ENCODE measurements at places on chromosomes 4 and X. TPM values are rescaled to one million over a fixed set of nuclear protein-coding genes. Genes with fewer than 3 reads are reported as not detected.
A peak's percentile ranks its signal among the peaks of the same experiment; 100 is the strongest.

DNA sequence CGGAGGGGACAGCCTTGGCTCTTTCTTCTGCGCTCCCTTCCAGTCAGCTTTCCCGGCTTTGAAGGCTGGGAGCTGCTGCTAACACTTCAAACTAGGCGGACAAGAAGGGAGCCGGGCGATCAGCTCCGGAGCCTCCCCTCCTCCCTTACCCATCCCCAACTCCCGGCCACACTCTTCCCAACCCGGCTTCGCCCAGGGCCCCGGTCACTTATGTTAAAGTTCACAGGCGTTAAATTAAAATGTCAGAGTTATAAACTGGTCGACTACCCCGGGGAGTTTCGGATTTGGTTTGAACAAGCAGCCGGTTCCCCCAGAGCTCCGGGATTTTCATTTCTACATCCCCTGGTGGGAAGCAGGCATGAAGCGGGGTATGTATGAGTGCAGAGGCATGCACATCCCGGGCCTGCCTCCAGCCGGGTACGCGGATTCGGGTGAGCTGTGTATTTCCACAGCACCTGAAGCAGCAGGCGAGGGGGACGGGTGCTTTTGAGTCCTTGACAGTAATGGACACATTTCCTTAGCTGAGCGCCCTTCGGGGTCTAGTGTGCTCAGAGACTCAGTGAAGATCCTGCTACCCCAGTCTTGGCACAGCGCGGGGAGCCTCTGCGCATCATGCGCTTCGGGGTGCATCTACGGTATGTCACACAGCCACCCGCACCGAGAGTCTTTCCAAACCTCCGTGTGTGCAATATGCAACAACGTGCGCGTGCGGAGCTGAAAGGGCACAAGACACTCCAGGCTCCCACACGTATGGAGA lies 880 bp downstream of the UNC5C start:
- peak; percentile 65 for DNase-seq

Gene PRICKLE3
- polyA plus RNA-seq, result 9.8 TPM

- no peak for DNase-seq
Measured at GRCh38 chr4:127311924-127312323, 320.8 kb upstream of the INTU start.

DNA sequence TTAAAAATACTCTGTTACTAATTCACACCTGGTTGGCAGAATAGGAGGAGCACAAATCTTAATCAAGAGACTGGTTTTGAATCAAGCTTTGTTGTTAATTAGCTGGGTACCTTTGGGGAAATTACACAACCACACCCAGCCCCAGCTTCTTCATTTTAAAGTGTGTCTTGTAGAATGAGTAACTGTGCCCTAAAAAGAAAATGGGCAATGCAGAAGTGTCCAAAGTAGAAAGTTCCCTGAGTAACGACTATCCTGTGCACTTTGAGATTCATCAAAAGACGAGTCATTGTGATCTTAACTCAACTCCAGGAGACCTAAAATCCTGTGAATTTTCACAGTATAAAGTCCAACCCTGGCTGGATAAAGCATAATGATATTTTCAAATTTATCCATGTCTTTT lies 792.3 kb upstream of the HS3ST1 start:
- no peak for DNase-seq

DNA sequence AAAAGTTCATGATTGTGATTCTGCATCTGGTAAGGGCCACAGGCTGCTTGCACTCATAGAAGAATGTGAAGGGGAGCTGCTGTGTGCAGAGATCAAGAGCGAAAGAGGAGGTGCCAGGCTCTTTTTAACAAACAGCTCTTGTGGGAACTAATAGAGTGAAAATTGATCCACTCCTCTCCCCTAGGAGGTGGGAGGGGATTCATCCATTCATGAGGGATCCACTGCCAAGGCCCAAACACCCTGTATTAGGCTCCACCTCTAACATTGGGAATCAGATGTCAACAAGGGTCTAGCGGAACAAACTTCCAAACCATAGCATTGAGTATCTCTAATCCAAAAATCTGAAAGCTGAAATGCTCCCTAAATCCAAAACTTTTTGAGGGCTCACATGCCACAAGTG lies 16.4 kb upstream of the PPID start:
- DNase-seq, result no peak

DNA sequence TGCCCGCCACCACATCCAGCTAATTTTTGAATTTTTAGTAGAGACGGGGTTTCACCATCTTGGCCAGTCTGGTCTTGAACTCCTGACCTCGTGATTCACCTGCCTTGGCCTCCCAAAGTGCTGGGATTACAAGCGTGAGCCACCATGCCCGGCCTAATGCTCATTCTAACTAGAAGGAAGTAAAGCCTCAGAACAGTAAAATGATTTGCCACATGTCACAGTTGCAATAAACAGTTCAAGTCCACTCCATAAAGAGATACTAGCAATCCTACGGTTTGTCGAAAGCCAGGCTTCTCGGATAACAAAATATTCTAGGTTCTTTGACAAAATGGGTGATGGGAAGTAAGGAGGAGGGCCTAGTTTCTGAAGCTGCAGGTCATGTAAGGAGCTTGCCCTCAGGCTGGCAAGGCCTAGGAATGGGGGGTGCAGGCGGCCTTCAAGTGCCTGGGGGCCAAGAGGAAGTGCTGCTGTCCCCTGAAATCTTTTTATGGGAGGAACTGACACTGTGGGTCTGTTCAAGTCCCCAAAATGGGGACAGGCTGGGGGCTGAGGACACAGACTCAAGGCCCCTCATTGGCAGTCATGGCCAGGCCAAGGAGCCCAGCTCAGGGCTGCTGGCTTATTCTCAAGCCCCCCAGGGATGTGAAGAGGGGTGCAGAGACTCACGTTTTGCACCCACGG lies 31.8 kb upstream of the ACSL1 start:
- DNase-seq, result no peak

Gene VCX3B
- not detected for polyA plus RNA-seq

DNA sequence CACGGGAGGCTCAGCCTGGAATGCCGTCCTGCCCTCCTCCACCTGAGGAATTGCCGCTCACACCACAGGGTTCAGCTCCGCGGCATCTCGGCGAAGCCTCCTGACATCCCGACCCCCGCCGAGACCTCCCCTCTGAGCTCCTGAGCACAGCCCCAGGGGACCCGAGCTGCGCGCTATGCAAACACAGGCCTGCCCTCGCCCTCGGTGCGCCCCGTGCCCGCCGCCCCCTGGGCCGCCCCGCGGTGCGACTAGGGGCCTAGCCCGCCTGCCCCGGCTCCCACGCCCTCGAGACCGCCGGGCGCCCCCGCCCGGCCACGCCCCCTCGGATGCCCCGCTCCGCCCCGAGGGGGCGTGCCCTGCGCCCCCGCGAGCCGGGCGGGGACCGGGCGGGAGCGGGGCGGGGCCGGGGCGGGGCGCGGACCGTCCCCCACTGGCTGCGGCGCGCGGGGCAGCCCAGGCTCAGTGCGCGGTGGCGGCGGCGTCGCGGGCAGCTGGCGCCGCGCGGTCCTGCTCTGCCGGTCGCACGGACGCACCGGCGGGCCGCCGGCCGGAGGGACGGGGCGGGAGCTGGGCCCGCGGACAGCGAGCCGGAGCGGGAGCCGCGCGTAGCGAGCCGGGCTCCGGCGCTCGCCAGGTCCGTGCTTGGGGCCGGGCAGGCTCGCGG lies at the start of gene FGFR3:
Gene FGFR3, plus strand, starts transcription at position 462 of the 664 bp plus-strand sequence. CDS start 642 bp downstream, outside the sequence.
- DNase-seq, result no peak

GRCh38 chrX:119459181-119459580 lies 9.1 kb upstream of the SLC25A5 start:
- no peak for DNase-seq

DNA sequence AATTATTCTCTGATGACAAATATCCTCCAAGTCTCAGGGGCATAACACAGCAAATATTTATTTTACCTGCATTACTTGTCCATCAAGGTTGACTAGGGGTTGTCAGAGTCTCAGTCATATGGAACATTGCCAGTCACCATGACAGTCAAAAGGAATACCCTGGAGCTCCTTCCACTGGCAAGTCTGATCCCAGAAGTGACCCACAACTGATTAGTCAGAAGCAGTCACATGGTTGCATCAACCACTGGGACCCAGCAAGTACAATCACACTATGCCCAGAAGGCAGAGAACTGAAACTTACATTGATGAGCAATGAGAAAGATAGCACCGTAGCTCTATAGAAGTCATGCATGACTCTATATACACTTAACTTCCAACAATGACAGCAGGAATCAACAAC lies 41.9 kb upstream of the SOD3 start:
- no peak for DNase-seq

Gene MAGEB2
- not detected for polyA plus RNA-seq

- DNase-seq, result peak; percentile 93
Measured at GRCh38 chrX:12974796-12975669, at the start of gene TMSB4X. Gene TMSB4X, plus strand, starts transcription at chrX:12975110.

GRCh38 chrX:92213786-92214185 lies 434.6 kb downstream of the PCDH11X start:
- no peak for DNase-seq

Gene PPARGC1A
- 8.6 TPM for polyA plus RNA-seq

Gene CNGA1
- 3.0 TPM for polyA plus RNA-seq

GRCh38 chrX:73863852-73864251 lies 300.9 kb downstream of the CHIC1 start:
- DNase-seq, result no peak

Gene MUC7
- polyA plus RNA-seq, result not detected

Gene FAM133A
- polyA plus RNA-seq, result not detected

DNA sequence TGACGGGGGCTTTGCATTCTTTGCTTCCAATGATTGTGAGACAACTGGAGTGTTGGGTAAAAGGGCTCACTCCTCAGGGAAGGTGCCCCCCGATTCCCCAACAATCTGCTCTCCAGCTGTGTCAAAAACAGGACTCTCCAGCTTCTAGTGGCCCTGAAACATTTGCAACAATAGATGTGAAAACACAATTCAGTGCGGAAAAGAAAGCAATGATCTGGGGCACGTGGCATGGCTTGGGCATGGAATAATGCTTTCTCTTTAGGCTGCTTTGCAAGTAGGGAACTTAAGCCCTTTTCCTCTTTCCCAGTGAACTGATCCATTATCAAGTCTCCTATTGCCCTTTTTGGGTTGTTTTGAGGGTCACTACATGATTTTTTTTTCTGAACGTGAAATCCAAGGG lies 239.9 kb downstream of the C4orf33 start:
- no peak for DNase-seq

DNA sequence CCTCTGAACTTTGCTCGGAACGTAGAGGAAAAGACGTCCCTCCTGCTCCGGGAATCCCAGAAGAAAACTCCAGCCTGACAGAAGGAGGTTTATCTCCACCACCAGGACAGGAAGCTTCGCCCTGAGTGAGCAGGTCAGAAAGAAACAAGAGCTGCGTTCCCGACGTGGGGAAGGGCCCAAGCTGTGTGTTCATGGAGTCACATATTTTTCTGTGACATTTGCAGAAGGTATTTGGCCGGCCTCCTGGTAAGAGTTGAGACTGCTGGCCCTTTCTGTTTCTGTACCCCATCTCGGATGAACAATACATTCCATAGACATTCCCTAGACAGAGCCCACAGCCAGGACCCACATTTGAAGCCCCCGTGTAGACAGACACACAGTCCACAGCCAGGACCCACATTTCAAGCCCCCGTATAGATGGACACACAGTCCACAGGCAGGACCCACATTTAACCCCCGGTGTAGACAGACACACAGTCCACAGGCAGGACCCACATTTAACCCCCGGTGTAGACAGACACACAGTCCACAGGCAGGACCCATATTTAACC lies 230.8 kb downstream of the SHOX start:
- DNase-seq, result no peak

DNA sequence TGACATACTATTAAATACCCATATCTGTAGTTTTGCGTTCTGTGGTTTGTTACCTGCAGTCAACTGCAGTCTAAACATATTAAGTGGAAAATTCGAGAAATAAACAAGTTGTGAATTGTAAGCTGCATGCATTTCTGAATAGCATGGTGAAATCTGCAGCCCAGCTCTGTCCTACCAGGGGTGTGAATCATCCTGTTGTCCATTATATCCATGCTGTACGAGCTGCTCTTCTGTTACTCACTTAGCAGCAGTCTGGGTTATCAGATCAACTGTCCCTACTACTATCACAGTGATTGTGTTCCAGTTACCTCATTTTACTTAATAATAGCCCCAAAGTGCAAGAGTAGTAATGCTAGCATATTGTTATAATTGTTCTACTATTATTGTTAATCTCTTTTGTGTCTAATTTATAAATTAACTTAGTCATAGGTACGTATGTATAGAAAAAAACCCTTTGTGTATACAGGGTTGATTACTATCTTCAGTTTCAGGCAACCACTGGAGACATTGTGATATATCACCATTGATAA lies 173.7 kb upstream of the FAT4 start:
- no peak for DNase-seq

Gene COL4A6
- 0.23 TPM for polyA plus RNA-seq

GRCh38 chr4:38902695-38903094 lies 35.1 kb downstream of the FAM114A1 start:
- no peak for DNase-seq

GRCh38 chr4:48642421-48643374 lies 137.4 kb downstream of the FRYL start:
- DNase-seq, result no peak

DNA sequence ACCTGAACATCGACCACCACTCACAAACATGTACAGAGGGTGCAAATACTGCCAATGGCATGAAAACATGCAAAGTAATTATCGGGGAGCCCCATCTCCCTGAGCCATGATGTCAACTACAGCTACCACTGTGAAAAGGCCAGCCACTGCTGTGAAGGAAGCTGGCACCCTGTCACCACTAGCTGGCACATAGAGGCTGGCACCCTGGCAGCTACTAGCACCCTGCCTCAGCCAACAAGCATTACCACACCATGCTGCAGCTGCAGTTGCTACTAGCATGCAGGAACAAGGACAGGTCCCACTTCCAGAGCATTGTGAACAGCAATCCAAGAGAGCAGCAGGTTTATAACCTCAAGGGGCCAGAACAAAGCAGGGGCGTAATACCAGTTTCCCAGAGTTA lies 81.4 kb downstream of the PRR32 start:
- no peak for DNase-seq

DNA sequence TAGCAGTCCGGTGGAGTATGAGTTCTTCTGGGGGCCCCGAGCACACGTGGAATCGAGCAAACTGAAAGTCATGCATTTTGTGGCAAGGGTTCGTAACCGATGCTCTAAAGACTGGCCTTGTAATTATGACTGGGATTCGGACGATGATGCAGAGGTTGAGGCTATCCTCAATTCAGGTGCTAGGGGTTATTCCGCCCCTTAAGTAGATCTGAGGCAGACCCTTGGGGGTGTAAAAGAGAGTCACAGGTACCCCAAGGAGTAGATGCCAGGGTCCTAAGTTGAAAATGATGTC lies 852 bp downstream of the MAGEH1 start:
- DNase-seq, result no peak

Gene PAK3
- polyA plus RNA-seq, result under 0.01 TPM

Gene PPP2R2C
- polyA plus RNA-seq, result 1.1 TPM

Gene CYSLTR1
- polyA plus RNA-seq, result 1.6 TPM

Gene RPS6KA6
- 2.7 TPM for polyA plus RNA-seq

- no peak for DNase-seq
Measured at GRCh38 chr4:35644591-35644990, 599.7 kb downstream of the ARAP2 start.

- DNase-seq, result no peak
Measured at GRCh38 chr4:80387390-80388283, 52.1 kb downstream of the CFAP299 start.

Gene ADD1
- polyA plus RNA-seq, result 120 TPM

DNA sequence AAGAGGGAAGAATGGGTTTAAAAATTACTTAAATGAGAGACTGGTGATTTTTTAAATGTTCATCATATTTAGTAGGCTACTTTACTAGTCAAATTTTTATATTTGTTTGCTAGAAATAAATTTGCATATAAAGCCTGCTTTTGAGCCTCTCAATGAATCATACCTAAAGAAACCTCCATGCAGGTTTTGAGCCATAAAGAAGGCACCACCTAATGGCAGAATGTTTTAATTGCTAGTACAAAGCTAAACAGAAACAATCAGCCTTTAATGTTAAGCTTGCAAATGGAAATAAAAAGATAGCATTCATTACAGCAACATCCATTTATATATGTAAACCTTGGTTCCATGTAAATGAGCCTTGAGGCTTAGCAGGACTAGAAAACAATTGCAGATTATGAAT lies 989.7 kb downstream of the CCSER1 start:
- no peak for DNase-seq

Measured in sigmoid colon (tissue), 7 donors.